ENCODE measurements at places on chromosomes 13 and 19.
A peak's percentile ranks its signal among the peaks of the same experiment; 100 is the strongest.

- DNase-seq: no peak
These were observed 3.9 kb upstream of the KBTBD6 start for GRCh38 chr13:41136396-41137031.

DNA sequence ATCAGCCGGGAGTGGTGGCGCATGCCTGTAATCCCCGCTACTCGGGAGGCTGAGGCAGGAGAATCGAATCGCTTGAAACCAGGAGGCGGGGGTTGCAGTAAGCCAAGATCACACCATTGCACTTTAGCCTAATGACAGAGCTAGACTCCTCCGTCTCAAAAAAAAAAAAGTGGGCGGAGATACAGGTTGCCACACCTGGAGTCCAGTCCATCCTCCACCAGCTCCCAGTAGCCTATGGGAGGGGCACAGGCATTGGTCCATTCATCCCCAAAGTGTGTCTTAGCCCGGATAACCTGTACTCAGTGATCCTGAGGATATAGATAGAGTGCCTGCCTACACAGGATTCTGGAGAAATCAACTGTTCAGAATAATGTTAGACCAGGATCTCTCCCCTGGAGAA, 3.4 kb upstream of the DOT1L start:
- no peak for DNase-seq

GRCh38 chr19:2038284-2039088, 12.6 kb downstream of the MKNK2 start:
- no peak for DNase-seq

DNA sequence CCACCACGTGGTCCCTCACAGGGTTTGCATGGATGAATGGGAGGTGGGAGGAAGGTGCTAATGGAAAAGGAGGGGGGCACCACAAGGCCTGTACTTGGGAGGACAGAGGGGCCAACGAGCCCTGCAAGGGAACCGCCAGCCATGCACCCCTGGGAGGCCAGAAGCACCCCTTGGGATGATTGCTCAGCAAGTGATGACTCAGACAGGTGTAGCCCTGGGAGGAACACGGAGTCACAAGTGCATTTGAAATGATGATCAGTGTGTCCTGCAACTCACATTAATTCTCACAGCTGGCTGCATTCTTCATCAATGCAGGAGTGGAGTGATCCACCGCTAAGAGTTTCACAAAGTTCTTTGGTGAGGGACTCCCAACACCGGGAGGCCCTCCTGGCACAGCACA, 82.8 kb upstream of the ZNF254 start:
- DNase-seq: no peak

GRCh38 chr19:8626842-8627241, 3.6 kb upstream of the NFILZ start:
- DNase-seq: no peak

DNA sequence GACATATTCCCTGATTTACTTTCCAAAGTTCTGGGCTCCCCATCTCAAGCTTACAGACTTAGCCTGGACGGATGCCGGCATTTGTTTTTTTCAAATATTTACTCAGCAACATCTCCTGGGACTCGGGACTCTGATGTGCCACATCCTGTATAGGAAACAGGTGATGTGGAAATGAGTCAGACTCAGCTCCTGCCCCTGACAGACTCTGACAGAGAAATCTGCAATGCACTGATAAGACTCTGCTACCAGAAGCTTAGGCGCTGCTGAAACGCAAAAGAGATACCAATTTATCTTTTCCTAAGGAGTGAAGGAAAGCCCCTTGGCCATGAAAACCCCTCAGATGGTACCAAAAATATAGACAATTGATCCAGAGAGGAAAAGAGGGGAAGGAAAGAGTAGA, 16.2 kb downstream of the LAIR2 start:
- peak; percentile 79 for DNase-seq

DNA sequence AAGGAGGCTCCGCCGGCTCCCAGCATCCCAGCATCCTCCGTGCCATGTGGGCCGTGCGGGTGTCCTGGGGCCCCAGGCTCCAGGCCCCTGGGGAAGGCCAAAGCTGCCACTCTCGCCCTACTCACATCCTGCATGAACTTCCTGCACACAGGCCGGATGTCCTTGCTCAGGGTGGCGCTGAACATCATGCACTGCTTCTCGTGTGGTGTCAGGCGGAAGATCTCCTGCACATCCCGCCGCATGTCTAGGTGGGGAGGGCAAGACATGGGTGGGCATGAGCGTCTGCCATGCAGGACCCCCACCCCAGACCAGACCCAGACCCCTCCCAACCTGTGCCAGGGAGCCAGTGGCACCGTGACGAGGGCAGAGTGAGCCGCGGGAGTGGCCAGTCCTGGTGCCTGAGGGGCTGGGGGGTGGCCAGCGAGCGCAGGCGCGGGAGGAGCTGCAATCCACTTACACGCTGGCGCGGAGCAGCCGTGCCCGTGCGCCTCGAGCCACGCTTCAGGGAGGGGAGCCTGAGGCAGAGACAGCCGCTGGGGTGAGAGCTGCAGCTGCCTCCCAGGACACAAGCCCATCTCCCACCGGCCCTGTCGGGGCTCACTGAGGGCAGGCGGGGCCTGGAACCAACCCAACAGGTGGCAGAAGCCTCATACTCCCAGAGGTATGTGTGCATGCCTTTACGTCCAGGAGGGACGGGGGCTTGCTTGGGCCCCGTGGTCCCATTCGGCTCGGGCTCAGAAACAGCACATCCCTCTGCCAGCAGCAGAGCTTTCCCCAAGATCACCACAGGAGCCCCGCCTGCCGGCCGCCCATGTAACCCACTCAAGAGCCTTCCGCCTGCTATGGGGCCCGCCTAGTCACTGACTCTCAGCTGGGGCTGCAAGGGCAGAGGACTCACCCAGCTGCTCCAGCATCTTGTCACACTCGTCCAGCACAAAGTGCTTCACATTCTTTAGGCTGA, 8.8 kb downstream of the DDX39A start:
- DNase-seq: peak; percentile 82

DNA sequence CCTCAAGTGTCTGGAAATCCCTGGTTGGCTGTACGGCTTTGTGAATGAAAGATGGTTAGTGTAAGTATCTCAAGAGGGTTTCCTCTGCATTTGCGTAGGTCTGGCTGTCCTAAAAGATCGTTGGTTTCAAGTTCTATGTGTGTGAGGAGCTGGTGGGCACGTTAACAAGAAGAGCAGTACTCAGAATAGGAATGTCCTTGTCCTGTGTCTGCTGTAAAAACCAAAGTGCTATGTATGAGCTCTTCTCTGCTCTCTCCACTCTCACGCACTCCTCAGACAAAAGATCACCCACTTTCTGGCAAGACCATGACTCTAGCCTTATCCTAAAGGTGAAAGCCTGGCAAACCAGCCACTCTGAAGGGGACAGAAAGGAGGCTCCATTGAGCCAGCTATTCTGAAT, 39.1 kb downstream of the USP12 start:
- peak; percentile 72 for DNase-seq

All from activated CD8-positive, alpha-beta memory T cell treated with anti-CD3 and anti-CD28 coated beads, Interleukin-2, amount 10 ng/mL, durations not matched to agents 7 days and 5 days (primary cell).